ENCODE measurements at places on chromosomes 2 and 18. TPM values are rescaled to one million over a fixed set of nuclear protein-coding genes. Genes with fewer than 3 reads are reported as not detected.

GRCh38 chr2:136246086-136246669 lies 128.2 kb upstream of the CXCR4 start:
- peaks cover 13% of the 10 kb centered on the region for H3K4me1 ChIP-seq
- no peak for DNase-seq
- no peaks in the 10 kb centered on the region for H3K36me3 ChIP-seq
- H3K27me3 ChIP-seq = no peaks in the 10 kb centered on the region
- no peak overlapping the region for H3K27ac ChIP-seq
- no peak overlapping the region for H3K4me3 ChIP-seq

The GALR1 gene
- total RNA-seq = not detected

DNA sequence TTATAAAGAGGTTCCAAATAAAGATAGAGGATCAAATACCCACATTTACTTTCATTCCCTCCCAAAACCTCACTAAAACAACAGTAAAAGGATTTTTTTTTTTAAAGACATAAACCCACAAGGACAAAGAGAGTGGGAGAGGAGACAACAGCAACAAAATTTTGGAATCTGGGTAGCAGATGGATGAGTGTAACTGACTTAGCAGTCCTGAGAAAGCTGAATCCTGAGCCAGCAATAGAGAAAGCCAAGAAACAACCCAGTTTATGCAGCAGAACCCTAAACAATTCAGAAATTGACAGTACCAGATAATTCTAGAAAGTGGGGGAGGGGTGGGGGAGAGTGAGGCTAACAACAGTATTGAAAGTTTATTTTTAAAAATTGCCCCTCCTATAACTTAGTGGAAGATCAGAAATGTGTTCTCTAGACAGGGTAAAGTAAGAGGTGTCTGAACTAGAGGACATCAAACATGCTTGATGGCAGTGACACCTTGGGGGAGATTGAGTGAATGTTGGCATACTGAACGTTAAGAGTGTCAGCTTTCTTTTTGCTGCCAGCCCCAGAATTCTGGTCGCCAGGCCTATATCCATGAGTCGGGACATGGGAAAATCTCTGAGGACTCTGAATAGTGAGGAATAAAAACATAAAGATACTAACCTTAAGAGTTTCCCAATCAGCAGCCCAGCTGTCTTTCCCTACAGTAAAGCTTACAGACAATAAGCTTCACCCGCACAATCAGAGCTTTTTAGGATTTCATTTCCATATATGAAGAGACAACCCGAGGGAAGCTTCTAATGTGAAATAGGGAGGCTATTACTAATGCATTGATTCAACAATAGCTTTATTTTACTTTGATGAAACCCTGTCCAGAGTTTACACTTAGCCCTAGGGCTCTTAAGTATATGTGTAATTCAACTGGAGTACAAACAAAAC lies 128.0 kb upstream of the ALPP start:
- H3K27me3 ChIP-seq = no peaks in the 10 kb centered on the region
- no peaks in the 10 kb centered on the region for H3K36me3 ChIP-seq
- DNase-seq = no peak
- no peaks in the 10 kb centered on the region for H3K4me1 ChIP-seq
- H3K4me3 ChIP-seq = no peak overlapping the region

DNA sequence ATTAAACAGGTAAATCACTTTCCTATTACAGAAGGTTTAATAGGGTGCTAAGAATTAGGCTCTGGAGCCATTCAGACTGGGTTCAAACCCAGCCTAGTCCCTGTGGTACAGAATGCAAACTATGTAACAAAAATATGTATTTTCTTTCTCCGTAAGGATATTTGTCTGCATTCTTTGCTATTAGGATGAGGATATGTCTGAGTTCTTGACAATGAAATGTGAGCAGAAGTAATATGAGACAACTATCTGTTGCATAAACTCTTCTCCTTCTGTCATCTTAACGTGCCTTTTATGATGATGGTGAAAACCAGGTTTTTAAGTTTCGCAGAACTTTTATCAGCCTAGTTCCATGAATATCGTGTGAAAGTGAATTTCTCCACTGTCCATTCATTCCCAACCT lies 1129.1 kb upstream of the ZEB2 start:
- H3K4me3 ChIP-seq = no peak overlapping the region
- no peaks in the 10 kb centered on the region for H3K4me1 ChIP-seq
- DNase-seq = no peak
- H3K36me3 ChIP-seq = no peaks in the 10 kb centered on the region

The ASB18 gene
- not detected for total RNA-seq

DNA sequence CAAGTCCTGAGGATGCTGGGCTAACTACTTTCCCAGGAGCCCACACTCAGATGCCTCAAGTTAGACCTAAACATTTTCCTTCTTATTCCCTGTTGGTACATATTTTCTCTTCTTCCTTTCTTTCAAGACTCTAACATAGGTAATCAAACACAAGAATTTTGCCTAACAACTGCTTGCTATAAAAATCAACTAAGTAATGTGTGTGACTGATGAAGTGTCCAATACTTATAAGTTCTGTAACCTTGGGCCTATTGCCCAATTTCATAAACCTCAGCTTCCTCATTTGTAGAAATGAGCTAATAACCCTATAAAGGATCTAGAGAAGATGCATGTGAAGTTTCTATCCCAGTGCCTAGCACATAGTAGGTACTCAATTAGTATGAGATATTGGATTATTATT lies 31.6 kb upstream of the PIK3C3 start:
- H3K4me1 ChIP-seq = no peaks in the 10 kb centered on the region
- H3K36me3 ChIP-seq = no peaks in the 10 kb centered on the region
- H3K4me3 ChIP-seq = no peak overlapping the region
- H3K27me3 ChIP-seq = no peaks in the 10 kb centered on the region
- H3K27ac ChIP-seq = no peak overlapping the region

- H3K27ac ChIP-seq = no peak overlapping the region
- no peaks in the 10 kb centered on the region for H3K4me1 ChIP-seq
- no peak overlapping the region for H3K4me3 ChIP-seq
- no peaks in the 10 kb centered on the region for H3K36me3 ChIP-seq
- H3K27me3 ChIP-seq = no peaks in the 10 kb centered on the region
Measured at GRCh38 chr18:32346671-32347070, 124.0 kb downstream of the GAREM1 start.

The GRB14 gene
- total RNA-seq = not detected

The GPR75 gene
- total RNA-seq = 2.0 TPM

GRCh38 chr2:138493334-138493733 lies 8.2 kb upstream of the SPOPL start:
- no peak overlapping the region for H3K27ac ChIP-seq
- H3K27me3 ChIP-seq = no peaks in the 10 kb centered on the region
- no peak for DNase-seq
- no peak overlapping the region for H3K4me3 ChIP-seq

GRCh38 chr2:128781166-128781565 lies 462.5 kb upstream of the HS6ST1 start:
- H3K27me3 ChIP-seq = no peaks in the 10 kb centered on the region
- H3K4me1 ChIP-seq = no peaks in the 10 kb centered on the region
- no peak overlapping the region for H3K27ac ChIP-seq
- no peak overlapping the region for H3K4me3 ChIP-seq
- DNase-seq = no peak

GRCh38 chr18:23627321-23627720 lies 35.4 kb downstream of the ANKRD29 start:
- H3K27me3 ChIP-seq = no peaks in the 10 kb centered on the region
- H3K36me3 ChIP-seq = no peaks in the 10 kb centered on the region
- H3K4me3 ChIP-seq = no peak overlapping the region
- H3K27ac ChIP-seq = no peak overlapping the region
- no peak for DNase-seq
- H3K4me1 ChIP-seq = no peaks in the 10 kb centered on the region

- no peak overlapping the region for H3K4me3 ChIP-seq
- H3K4me1 ChIP-seq = no peaks in the 10 kb centered on the region
- H3K36me3 ChIP-seq = no peaks in the 10 kb centered on the region
- H3K27ac ChIP-seq = no peak overlapping the region
- H3K27me3 ChIP-seq = no peaks in the 10 kb centered on the region
- DNase-seq = no peak
Measured at GRCh38 chr18:13549880-13550232, 176.5 kb downstream of the FAM210A start.

DNA sequence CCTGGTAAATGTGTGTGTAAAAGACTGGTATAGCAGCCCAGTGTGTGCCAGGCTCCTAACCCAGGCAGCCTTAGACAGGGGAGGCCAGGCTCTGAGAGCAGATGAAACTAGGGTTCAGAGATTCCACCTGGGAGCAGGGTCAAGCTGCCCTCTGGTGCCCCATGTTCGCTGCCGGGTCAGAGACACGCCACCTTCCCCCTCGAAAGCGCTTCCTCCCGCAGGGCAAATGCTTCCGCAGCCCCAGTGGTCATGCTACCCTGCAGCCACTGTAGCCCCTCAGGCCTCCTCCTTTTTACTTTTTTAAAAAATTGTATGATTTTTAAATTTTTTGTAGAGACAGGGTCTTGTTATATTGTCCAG lies 10.6 kb upstream of the KLF11 start:
- no peak overlapping the region for H3K4me3 ChIP-seq
- no peak for DNase-seq
- peaks cover 30% of the 10 kb centered on the region for H3K4me1 ChIP-seq
- H3K36me3 ChIP-seq = no peaks in the 10 kb centered on the region
- H3K27ac ChIP-seq = no peak overlapping the region

The TRIP12 gene
- 269 TPM for total RNA-seq

The FABP1 gene
- not detected for total RNA-seq

GRCh38 chr2:652881-653480 lies 24.2 kb downstream of the TMEM18 start:
- H3K36me3 ChIP-seq = no peaks in the 10 kb centered on the region
- H3K4me3 ChIP-seq = no peak overlapping the region
- no peak for DNase-seq
- H3K27ac ChIP-seq = no peak overlapping the region
- H3K27me3 ChIP-seq = no peaks in the 10 kb centered on the region
- peaks cover 15% of the 10 kb centered on the region for H3K4me1 ChIP-seq

DNA sequence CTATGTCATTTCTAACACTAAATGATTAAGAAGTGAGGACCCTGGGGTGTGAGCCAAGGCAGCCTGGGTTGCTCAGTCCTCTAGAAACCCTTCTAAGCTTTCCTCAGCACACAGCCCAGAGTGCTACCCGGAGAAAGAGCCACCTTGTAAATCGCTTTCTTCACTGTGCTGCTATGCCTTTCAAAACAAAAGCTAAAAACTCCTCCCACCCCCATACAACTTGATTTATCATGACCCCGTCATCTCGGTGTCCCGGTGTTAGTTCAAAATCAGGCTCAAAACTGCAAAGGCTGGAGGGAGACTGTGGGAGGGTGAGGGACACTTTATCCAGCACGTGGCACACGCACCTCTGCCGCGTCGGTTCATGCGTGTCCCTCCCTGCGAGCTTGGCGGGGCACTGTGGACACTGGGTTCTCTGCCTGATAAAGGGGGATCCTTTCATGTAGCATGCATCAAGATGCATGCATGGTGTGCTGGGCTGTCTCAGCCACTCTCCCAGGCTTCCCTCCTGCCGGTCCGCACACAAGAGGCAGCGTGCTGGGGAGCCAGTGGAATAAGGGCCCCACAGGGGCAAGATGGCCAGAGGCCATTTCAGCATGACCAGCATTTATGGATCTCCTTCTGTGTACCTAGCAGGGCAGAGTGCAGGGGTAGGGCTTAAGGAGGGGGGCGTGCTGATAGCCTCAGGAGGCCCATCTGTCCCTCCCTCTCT lies 170.4 kb downstream of the SMAD7 start:
- peaks cover 19% of the 10 kb centered on the region for H3K4me1 ChIP-seq
- no peaks in the 10 kb centered on the region for H3K27me3 ChIP-seq
- peak overlapping the region; percentile 38 for H3K27ac ChIP-seq
- DNase-seq = no peak
- H3K4me3 ChIP-seq = no peak overlapping the region
- no peaks in the 10 kb centered on the region for H3K36me3 ChIP-seq

DNA sequence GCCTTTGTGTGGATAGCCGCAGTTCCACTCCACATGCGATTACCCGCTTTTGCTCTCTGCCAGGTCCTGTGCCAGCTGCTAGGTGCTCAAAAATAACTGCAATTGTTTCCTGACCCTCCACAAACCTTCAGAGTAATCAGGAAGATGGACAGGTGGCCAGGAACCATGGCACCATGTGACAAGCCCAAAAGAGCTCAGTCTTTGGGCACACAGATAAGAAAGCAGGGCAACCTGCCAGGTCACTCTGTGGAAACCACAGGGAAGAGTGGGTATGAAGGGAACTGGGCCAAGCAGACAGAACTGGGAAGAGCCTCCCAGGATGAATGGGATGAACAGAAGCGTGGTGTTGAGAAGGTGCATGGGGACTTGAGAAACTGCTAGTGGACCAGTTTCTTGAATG lies 79.4 kb upstream of the AGAP1 start:
- H3K4me3 ChIP-seq = no peak overlapping the region
- H3K36me3 ChIP-seq = no peaks in the 10 kb centered on the region
- DNase-seq = no peak
- H3K4me1 ChIP-seq = no peaks in the 10 kb centered on the region
- H3K27ac ChIP-seq = no peak overlapping the region

GRCh38 chr2:35963824-35964223 lies 391.8 kb upstream of the CRIM1 start:
- no peak overlapping the region for H3K4me3 ChIP-seq
- H3K27ac ChIP-seq = no peak overlapping the region
- no peak for DNase-seq
- no peaks in the 10 kb centered on the region for H3K27me3 ChIP-seq
- no peaks in the 10 kb centered on the region for H3K4me1 ChIP-seq

DNA sequence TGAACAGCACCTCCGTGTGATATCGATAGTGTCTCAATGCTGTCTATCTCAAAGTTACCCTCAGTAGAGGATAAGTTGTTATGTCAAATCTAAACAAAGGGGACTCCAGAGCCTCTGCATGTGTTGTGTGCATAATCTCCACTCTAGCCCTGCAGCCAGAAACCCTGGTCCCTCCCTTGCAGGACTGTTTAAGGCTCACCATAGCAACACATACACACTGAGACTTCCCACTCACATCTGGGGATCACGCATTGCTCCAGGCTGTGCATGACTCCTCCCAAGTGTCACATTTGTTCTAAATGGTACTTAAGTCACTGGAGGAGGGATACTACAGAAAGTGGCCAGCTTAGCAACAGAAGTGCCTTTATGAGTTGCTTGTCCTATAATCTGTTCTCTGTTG lies 258.6 kb upstream of the CRIM1 start:
- no peaks in the 10 kb centered on the region for H3K27me3 ChIP-seq
- H3K4me3 ChIP-seq = no peak overlapping the region
- DNase-seq = no peak
- no peaks in the 10 kb centered on the region for H3K36me3 ChIP-seq
- H3K4me1 ChIP-seq = no peaks in the 10 kb centered on the region

DNA sequence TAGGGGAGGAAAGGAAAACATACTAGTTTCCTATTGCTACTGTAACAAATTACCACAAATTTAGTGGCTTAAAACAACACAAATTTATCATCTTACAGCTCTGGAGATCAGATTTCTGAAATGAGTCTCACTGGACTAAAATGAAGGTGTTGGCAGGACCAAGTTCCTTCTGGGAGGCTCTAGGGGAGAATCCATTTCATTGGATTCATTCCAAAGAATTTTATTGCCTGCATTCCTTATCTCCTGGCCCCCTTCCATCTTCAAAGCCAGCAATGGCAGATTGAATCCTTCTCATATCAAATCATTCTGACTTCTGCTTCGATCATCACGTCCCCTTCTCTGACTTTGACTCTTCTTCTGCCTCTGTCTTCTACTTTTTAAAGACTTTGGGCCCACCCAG lies 250.9 kb downstream of the IRS1 start:
- H3K4me3 ChIP-seq = no peak overlapping the region
- no peaks in the 10 kb centered on the region for H3K36me3 ChIP-seq
- no peak for DNase-seq
- no peaks in the 10 kb centered on the region for H3K27me3 ChIP-seq
- no peak overlapping the region for H3K27ac ChIP-seq
